ENCODE measurements at places on chromosomes 5 and 9.
A peak's percentile ranks its signal among the peaks of the same experiment; 100 is the strongest.

DNA sequence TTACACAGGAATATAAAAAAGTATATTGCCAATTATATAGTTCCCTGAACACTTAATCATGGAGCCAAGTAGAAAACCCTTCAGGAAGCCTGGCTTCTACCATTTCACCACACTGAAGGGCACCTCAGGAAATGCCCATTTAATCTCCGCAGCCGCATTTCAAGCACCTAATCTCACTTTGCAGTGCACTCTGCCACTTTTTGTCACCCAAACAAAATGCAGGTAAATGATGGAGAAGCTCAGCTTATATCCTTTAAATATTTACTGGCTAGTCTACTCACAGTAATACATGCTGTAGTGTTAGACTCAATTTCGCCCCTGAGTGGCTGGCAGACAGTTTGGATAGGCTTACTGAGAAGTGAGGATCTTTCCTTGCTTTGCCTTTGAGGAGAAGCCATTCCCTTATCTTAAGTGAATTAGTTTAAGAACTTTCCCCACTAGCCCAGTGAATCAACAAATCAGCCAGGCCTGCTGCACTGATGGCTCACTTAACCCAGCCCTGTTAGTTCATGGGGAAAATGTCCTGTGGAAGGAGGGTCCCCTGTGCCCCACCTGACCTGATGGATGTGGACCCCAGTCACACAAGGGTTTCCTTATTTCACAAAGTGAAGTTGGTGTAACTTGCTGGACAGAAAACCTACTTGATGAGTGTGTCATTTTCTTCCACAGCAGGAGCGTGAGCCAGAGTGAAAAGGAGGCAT, 209.7 kb downstream of the CAAP1 start:
- no peak for DNase-seq

DNA sequence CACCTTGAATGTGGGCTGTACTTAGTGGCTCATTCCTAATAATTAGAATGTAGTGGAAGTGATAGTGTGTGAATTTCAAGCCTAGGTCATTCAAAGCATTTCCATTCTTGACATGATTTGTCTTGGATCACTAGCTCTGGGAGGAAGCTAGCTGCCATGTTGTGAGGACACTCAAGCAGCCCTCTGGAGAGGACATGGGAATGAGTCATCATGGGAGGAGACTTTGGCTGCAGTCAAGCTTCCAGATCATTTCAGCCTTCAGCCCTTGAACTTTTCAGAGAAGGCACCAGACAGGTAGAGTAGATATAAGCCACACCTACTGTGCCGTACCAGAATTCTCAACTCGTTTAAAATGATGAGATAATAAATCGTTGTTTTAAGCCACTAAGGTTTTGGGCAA, 506.9 kb downstream of the ZNF608 start:
- DNase-seq = no peak

DNA sequence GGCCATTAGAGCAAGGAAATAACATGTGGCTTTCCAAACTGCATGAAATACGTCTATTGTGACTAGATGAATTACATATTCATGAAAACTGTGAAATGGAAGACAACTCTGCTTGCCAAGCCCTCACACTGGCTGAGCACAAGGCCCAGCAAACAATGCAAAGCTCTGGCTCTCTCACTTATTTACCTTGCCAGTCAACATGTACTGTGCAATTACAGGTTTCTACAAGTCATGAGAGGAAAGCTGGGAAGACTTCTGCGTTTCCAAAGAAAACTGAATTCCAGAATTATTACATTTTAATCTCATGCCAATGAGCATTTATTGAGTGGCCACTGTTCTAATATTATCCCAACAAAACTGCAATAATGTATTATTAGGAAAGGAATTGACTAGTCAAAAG, 12.1 kb upstream of the C5orf63 start:
- no peak for DNase-seq

- no peak for DNase-seq
Observed at GRCh38 chr5:58353992-58354391, 105.9 kb downstream of the PLK2 start.

DNA sequence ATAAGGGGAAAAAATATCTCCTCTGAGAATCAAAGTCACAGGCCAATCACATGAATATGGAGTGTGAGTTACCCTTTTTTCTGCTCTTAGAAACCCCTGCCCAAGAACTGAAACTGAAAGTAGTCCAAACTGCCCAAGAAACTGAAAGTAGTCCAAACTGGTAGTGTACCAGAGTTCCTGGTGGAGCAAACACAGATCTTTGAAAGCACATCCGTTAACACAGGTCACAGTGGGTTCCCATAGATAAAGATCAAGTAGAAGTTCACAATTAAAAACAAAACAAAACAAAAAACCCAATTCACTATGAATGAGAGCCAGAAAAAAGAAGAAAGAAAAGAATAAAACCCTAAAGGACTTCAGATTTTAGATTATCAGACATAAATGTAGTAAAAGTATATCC, 332.4 kb upstream of the EFNA5 start:
- DNase-seq = peak; percentile 18
